ENCODE measurements at places on chromosomes 6 and 20. TPM values are rescaled to one million over a fixed set of nuclear protein-coding genes. Genes with fewer than 3 reads are reported as not detected.

VSX1 gene
- total RNA-seq = not detected

CLIC5 gene
- not detected for total RNA-seq

SPTLC3 gene
- total RNA-seq = 4.0 TPM

MMP24 gene
- 1.0 TPM for total RNA-seq

FAM217A gene
- total RNA-seq = not detected

C20orf202 gene
- total RNA-seq = not detected

CTAGE9 gene
- not detected for total RNA-seq

NR2E1 gene
- not detected for total RNA-seq

SNAI1 gene
- total RNA-seq = 0.30 TPM

BMP5 gene
- total RNA-seq = not detected
